ENCODE measurements at places on chromosomes 7 and 10.

GRCh38 chr7:122302761-122303530, 1.6 kb downstream of the FEZF1 start:
- no peak for DNase-seq

DNA sequence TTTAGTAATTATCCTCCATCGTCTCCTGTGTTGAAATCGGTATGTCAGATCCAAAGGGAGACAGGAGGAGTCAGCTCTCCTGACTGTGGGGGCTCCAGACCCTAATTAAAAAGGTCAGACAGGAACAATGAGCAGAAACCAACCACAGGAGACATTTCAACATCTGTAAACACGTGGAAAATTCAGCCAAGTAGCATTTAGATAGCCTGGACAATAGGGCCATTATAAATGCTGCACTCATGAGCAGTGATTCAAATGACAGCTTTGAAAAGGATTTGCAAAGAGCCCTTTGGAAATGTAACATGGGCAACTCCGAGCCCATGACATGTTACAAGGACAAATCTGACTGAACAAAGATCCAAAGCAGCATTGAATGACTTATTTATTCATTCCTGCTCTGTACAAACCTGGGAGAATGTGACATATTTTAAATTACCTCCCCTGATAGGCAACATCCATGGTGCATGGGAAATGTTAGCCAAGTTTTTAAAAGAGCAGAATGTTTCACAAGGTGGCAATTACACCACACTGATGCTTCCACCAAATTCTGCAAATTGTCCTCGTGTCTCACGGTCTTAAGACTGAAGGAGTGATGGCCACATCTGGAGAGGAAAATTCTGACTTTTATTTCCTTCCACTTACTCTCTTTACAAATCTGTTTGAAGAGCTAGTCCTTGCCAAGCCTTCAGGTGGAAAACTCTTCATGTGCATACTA, 113.3 kb upstream of the KMT2E start:
- DNase-seq: no peak

- DNase-seq: no peak
Observed at GRCh38 chr7:147711447-147711846, 879.1 kb upstream of the C7orf33 start.

- DNase-seq: no peak
Observed at GRCh38 chr7:646951-647350, 79.5 kb upstream of the DNAAF5 start.
